ENCODE measurements at places on chromosomes 3 and 15.

DNA sequence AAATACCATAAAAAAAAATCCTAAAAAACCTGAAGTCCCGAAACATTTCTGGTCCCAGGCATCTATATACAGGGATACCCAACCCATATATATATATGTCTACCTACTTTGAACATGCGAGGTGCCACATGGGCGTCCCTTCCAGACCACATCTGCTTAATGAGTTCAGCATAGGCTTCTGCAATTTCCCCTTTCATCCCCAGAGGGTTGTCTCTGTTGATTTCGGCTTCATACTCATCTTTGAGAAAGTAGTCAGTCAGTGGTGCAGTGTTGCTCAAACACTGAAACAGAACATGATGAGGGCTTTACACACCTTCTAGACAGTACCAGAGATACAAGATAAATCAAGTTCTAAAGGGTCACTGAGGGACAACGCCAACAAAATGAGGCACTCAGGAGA lies 28.6 kb upstream of the C3orf62 start:
- no peak for DNase-seq

- DNase-seq, result no peak
Measured at GRCh38 chr3:55272031-55272645, 215.0 kb downstream of the WNT5A start.

GRCh38 chr3:178629430-178630178 lies 93.4 kb downstream of the KCNMB2 start:
- no peak for DNase-seq

DNA sequence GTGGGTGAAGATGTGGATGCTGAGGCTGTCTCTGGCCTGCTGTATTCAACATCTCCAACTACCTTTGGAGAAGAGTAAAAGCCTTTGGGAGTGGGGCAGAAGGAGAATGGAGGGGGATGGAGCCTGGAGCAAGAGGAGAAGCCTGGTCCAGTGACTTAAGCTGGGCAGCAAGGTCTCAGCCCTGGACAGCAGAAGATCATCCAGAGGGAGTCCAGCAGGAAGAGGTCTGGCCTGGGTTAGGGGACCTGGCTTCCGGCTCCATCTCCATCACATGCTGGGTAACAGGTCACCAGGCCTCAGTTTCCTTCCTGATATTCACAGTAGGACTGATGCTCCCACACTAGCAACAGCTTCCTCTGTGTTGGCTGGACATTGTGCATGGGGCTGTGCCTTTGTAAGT lies 3.8 kb upstream of the ISL2 start:
- no peak for DNase-seq

DNA sequence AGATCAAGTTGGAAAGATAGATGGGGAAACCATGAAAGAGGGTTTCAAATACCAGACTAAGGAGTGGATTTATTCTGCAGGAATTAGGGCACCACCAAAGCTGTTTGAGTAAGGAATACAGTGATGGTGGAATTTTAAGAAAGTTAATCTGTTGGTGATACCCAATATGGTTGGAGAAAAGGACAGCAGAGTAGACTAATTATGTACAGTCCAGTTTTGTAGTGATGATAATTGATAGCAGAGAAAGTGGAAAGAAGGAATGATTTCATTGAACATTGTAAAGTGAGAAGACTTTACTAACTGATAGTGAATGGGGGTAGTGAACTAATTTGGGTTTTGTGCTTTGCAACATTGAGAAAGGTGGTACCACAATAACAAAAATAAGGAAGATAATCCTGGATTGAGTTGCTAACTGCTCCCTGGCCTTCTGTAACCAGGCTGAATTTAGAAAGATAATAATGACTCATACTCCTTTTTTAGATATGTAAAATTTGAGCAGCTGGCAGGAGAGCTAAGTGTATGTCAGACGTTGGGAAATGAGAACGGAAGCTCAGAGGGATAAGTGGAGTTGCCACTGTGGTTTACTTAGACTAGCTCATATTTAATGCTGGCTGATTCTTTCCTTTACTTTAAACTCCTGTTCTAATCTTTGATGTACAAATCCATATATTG lies 16.9 kb downstream of the TCAIM start:
- no peak for DNase-seq

GRCh38 chr15:69593488-69593887 lies 140.9 kb downstream of the RPLP1 start:
- no peak for DNase-seq

- DNase-seq, result peak; percentile 98
Measured at GRCh38 chr15:71752604-71753289, 57.6 kb upstream of the NR2E3 start.

- no peak for DNase-seq
Measured at GRCh38 chr15:79990997-79991334, 20.0 kb upstream of the BCL2A1 start.

- no peak for DNase-seq
Measured at GRCh38 chr3:41000471-41000870, 198.8 kb upstream of the CTNNB1 start.

- no peak for DNase-seq
Measured at GRCh38 chr15:69755551-69756310, 303.1 kb downstream of the RPLP1 start.

DNA sequence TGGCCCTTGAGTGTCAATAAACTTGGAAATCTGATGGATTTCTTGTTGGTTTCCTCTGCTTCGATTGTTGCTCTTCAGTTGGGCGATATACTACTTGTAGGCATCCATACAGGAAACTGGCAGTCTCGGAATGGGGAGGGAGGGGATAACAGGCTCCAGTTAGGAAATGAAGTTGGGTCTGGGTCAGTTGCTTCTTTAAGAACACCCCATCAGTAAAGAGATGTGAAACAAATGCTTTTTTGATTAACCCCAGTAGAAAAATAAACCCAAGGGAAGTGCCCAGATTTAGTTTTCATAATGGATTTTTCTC lies 681 bp downstream of the CHMP2B start:
- DNase-seq, result no peak

GRCh38 chr15:26974120-26974780 lies 3.3 kb downstream of the GABRG3 start:
- peak; percentile 41 for DNase-seq

- no peak for DNase-seq
Measured at GRCh38 chr3:158909870-158910269, 108.0 kb downstream of the MFSD1 start.

DNA sequence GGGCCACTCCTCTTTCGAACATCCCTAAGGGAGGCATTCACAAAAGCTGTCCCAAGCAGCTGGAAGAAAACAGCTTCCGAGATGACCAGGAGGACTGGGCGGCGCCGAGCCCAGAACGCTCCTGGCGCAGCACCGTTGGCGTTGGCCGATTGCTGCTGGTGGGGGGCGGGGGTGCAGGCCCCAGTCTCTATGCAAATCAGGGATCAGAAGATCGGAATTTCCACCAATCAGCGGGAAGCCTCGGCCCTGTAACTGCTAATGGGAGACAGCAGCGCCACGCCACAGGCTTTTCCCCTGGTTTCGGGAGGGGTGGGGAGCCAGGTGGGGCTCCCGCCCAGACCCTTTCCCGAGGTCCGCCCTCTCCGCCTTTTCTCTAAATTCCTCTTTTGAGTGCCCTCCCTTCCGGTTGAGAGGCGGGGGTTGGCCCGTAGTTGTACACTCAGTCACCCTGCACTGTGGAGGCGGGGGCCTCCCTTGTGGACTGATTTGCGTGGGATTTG lies 27.0 kb downstream of the HMCES start:
- DNase-seq, result peak; percentile 95

GRCh38 chr3:174083706-174084105 lies 686.2 kb downstream of the NLGN1 start:
- no peak for DNase-seq

DNA sequence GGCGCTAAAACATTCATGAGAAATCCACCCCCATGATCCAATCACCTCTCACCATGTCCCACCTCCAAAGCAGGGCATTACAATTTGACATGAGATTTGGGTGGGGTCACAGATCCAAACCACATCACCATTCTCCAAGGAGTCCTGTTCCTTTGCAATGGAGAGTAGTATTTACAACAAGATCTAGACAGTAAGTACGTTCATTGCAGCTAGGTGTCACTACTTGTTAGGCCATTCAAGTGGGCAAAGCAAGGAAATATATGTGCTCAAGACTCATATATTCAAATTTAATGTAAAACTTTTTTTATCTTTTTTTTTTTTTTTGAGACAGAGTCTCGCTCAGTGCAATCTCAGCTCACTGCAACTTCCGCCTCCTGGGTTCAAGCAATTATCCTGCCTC lies 79.3 kb downstream of the AQP9 start:
- no peak for DNase-seq

DNA sequence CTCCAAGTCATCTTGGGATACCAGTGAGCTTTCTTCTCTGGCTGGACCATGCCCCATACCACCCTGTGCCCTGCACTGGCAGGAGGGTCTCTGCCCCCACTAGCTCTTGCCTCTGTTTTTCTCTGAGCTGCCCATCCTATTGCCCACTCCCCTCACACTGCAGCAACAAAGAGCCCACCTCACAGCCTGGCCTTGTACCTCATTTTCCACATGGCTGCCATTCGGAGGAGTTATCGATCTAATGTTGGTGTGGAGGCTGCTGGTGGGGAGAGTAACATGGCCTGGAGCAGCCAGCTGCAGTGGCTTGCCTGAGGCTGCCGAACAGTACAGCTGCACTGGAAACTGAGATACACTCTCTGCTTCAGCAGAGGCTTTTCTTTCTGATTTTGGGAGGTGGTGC lies 65.7 kb upstream of the AGBL1 start:
- DNase-seq, result no peak

GRCh38 chr3:183812761-183813445 lies 12.5 kb downstream of the MAP6D1 start:
- no peak for DNase-seq

DNA sequence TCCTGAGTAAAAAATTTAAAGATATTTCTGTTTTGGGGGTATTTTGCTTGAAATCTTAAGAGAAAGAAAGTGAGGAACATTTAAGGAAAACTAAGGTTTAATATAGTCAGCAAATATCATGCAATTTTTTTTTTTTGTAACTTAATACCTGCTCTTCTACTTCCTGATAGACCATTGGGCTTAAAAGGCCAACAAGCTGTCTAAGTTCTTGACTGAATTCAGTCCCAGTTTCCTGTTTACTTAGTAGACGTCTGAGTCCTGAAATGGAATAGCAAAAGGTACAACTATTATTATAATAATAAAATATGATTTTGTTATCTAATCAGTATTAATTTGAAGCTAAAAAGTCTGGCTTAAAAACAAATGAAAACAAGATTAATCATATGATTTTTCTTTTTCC lies 37.9 kb downstream of the IQCB1 start:
- no peak for DNase-seq

GRCh38 chr15:55060836-55061235 lies 135.9 kb downstream of the RSL24D1 start:
- no peak for DNase-seq

Measured in ACHN (cell line).